ENCODE measurements at places on chromosomes 4 and X. TPM values are rescaled to one million over a fixed set of nuclear protein-coding genes. Genes with fewer than 3 reads are reported as not detected.

DNA sequence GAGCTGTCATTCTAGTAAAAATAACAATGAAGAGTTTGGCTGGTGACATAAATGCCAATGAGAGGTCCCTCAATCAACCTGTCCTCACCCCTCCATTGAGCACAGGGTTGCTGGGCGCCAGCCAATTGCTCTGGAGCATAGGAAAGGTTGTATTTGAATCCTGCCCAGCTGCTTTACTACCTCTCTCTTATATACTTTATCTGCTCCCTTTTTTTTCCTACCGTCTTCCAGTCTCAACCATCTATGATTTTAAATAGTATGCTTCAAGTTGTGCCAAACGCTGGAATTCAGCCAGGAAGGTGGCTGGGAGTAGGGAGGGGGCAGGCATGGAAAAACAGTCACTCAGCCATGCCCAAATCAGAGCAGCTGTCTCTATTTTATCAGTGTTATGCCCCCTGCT is 153.8 kb downstream of the NR3C2 start:
- peak; percentile 57 for DNase-seq

DNA sequence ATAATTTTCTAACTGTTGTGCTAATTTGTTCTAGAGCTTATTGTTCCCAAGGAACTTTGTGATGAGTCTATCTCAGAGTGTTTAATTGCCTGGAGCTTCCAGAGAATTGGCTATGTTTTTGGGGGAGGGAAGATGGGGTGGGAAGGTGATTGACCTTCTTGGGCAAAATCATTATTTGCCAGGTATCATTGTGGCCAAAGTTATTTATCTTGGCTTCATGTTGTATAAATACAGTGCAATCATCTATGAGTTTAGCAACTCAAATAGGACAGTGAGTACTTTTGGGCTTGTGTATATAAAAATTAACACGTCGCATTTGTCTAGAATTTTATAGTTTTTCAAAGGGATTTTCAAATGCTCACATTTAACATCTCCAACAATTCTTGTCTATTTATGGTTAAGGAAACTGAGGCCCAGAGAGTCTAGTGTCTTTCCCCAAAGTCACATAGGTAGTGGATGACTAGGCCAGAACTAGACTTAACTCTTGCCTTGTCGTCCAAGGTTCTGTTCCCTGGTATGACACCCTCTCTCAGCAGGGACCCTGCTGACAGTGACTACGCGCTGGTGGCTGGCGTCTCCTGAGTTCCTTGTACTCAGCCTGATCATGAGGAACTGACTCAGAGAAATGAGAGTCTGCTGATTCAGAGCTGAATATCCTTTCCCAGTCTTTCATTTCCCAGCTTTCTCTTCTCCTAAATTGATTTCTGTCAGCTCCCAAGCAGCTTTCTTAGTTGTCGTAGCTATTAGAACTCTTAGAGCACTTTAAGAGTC is 27.7 kb downstream of the FNIP2 start:
- no peak for DNase-seq

DNA sequence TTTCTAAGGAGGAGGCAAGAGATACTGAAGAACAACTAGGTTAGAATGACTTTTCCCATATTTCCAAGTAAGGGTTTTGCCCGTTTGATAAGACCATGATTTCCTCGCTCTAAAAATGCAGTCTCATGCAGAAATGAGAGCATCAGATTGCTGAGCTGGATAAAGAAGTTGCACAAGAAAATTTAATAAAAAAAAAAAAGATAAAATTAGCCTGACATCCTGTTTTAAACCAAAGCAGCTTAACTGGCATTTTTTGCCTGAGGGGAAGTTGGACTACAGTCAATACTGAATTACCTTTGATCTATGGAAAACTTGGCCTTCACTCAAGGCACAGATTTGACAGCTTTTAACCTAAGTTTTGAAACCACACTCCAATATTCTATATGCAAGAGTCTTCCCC is 208.4 kb downstream of the GASK1B start:
- DNase-seq: peak; percentile 14

DNA sequence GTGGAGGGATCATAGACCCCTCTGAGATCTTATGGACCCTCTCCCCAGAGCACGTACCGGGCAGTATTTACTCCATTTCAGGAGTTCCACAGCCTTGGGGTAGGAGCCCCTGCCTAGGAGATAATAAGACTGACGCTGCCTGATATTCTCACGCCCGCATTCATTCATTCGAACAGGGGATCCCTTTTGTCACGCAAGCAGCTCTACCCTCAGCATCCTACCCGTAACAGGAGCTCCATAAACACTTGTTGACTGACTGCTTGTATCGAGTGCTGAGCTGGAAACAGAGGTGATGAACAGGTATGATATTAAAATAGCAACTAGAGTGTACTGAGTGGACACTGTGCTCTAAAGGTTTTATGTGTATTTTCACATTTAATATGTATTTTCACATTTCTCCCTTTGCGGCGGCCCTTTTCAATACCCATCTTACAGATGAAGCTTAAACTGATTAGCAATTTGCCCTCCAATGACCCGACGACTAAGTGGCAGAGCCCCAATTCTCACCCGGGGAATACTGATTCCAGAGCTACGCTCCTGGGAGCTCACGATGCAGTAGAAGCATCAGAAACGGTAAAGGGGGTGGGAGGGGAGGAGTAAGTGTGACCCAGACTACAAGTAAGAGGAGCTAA is 888 bp downstream of the RAB28 start:
- no peak for DNase-seq

DNA sequence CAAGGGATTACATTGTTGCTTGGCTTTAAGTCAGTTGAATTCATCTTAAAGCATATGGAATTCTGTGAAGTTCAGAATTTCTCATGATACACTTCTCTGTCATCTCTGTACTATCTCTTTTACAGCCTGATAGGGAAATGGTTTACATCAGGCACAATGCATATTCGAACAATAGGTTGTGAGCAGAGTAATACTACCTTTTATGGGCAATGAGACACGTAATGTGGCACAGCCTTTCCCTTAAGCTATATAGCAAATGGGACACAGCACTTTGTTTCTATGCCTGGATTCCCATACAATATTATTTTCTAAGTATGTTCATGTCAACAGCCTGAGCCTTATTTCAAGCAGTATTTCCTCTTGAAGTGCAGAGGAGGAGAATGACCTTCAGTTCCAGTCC is 58.4 kb downstream of the SYNPO2 start:
- no peak for DNase-seq

- no peak for DNase-seq
Observed at GRCh38 chr4:143357161-143357845, 20.6 kb downstream of the GAB1 start.

GRCh38 chrX:123859409-123859845 is 426 bp upstream of the XIAP start:
- DNase-seq: no peak

GALNTL6 gene
- 0.52 TPM for polyA plus RNA-seq

PAPSS1 gene
- polyA plus RNA-seq: 56.5 TPM

CT45A5 gene
- polyA plus RNA-seq: 0.56 TPM

PAGE1 gene
- polyA plus RNA-seq: not detected

ARR3 gene
- polyA plus RNA-seq: 0.50 TPM

HHIP gene
- polyA plus RNA-seq: 3.1 TPM

DGKK gene
- polyA plus RNA-seq: 0.03 TPM

TLL1 gene
- 2.6 TPM for polyA plus RNA-seq

BCAP31 gene
- 76.8 TPM for polyA plus RNA-seq

FGF13 gene
- 94.9 TPM for polyA plus RNA-seq

Data from muscle of leg (tissue), 16 donors.